ENCODE measurements at places on chromosomes 3 and 15.

GRCh38 chr3:191476066-191476772 lies 15.3 kb downstream of the PYDC2 start:
- no peak for DNase-seq

- no peak for DNase-seq
Observed at GRCh38 chr15:59339252-59339672, 33.4 kb downstream of the MYO1E start.

DNA sequence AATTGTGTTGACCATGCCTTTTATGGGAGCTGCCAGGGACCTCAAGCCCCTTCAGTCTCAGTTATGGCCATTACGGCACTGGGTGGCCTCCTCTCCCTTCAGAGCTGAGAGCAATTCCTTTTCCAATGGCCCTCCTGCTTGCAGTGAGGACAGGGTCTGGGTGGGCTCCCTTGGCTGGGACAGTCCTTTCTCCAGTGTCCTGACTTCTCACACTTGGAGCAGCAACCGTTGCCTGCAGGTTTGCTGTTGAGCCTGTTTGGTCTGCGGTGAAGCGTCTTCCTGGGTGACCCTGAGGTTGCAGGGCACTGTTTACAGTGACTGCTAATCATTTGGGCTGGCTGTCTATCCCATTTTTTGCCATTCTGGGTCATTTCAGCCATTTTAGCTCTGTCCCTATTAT lies 3.5 kb upstream of the CCDC80 start:
- no peak for DNase-seq

DNA sequence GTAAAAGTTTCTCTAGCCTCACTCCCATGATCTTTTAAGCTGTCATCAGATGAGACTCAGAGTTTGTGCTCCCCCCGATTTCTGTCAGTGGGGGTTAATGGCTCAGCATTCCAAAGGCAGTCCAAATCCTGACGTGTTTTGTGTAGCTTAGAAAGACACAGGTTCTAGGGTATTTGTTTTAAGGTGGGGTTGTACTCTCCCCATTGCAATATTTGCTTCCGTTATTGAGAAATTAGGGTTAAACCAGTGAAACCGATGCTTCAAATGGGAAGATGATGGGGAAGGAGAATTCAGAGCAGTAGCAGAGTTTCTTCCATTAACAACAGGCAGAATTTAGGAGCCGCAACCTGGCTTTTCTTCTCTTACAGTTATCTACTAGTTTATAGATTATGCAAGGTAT lies 3.4 kb downstream of the PIGB start:
- DNase-seq = peak; percentile 46

DNA sequence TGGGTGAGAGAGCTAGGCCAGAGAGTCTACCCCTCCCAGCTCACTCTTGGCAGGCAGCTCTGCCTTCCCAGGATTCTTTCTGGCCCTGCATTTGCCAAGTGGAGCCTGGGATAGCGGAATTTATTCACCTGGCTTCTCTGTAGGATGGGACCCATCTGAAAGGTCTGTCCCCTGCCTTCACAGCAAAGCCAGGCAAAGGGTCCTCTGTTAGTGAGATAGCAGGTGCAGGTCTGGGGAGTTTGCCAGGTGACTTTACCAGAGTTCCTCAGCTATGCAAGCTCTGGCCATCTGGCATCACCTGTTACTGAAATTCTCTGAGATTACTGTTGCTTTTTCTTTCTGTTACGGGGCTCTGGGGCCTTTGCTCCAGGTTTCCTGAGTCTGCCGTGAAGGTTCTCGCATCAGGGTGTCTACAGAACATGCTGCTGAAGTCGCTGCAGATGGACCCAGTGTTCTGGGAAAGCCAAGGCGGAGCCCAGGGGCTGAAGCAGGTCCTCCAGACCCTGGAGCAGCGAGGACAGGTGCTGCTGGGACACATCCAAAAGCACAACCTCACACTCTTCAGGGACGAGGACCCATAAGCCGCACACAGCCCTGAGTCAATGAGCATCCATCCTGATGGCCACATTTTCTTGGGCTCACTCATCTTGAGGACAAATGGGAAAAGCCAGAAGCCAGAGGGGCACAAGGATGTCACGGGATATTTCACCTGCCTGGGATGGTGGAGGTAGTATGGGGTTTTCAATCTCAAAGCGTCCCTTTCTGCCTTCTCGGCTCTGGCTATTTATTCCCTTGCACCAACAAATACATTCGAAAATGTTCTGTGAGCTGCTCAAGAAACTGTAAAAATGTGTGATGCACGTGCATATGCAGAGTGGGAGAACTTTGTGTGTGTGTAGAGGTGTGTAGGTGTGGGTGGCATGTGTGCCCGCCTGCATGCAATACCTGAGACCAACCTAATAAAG lies 49.8 kb downstream of the POMGNT2 start:
- DNase-seq = no peak

DNA sequence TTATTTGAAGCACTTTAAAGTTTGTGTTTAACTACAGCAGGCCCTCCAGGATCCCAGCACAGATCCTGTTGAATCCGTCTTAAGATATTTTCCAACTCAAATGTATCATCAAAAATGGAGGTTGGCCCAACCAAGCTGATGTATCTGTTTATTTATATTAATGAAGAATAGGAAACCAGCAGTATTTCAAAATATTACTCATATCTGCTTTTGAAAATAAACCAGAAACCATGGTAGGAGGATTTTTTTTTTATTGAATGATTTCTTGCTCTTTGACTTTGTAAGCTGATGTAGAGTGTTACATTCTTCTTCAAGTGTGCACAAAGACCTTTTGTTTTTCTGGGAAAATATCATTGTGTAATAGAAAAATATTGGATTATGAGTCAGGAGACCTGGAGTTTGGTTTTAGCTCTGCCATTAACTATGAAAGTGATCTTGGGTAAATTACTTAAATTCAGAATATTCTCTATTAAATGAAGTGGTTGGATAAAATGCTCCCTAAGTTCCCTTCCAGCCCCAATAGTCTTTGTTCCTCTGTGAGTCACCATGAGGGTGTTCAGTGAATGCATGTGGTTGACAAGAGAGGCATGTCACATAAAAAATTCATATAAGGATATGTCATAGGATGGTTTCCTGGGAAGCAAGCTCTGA lies 221.3 kb upstream of the GAP43 start:
- DNase-seq = no peak

DNA sequence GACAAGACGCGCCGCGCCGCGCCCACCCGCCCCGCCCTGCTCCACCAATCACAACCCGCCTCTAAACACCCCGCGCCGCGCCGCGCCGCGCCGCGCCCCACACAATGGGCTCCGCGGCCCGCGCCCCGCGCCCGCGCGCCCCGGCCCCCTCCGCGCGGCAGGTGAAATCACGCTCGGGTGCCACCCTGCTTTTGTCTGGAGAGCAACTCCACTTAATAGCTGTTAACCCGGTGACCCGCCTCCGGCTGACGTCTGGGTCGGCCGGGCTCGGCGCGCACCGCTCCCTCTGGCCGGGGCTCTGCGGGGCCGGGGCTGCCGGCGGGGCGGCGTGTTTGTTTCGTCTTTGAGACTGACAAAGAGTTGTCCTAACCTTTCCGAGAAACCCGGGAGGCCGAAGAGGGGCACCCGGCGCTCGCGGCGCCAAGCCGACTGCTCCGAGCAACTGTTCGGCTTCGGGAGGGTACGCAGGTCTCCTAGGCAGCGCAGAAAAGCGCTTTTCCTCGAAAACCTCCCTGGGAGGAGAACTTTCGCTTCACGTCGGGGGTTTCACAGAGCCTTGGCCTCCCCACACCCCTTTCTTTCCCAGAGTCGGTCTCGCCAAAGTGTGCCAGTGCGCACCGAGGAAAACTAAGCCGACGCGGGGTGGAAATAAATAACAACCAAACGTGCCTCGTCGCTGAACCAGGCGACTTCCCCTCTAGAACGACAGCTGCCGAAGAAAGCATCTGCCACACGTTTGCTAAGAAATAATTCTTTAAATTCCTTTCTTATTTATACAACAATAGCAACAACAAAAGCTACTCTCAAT lies 518.4 kb downstream of the FOXP1 start:
- no peak for DNase-seq

DNA sequence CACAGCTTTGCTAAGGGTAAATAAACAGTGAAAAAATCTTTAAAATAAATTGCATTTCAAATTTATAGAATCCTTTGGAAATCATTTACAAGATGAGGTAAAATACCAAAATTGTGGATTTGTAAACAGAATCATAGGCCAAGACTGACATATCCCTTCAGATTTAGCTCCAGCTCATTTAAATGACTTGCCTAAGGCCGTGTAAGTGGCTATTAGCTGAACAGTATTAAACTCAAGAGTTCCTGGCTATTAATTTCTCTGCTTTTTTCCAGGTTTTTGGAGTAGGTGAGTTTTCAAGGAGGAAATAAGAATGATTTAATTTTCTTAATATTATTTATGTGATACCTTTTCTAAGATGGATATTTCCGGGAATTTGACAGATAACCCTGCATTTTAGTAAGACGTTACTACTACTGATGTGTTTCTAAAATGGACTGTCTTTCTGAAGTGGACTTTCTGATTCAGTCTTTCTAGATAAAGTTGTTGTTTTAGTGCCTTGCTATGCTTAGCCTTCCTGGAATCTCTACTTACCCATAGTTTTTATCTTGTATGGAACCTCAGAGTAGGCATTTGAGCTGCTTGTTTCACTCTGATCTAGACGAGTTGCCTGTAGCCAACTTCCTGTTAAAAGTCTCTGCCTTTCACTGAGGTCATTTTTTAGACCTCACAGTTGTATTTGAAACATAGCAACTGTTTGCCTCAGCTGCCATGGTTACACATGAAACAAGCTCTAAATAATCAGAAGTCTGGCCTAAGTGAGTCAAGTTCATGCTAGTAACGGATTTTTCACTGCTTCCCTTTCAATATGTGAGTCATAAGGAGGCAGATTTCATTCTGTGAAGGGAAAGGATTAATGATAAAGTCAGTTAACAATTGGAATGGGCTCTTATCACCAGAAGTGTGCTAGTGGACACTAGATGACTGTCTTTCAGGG lies 127.0 kb downstream of the KLHL25 start:
- peak; percentile 83 for DNase-seq

GRCh38 chr3:61964566-61964965 lies 403.2 kb downstream of the PTPRG start:
- DNase-seq = no peak

DNA sequence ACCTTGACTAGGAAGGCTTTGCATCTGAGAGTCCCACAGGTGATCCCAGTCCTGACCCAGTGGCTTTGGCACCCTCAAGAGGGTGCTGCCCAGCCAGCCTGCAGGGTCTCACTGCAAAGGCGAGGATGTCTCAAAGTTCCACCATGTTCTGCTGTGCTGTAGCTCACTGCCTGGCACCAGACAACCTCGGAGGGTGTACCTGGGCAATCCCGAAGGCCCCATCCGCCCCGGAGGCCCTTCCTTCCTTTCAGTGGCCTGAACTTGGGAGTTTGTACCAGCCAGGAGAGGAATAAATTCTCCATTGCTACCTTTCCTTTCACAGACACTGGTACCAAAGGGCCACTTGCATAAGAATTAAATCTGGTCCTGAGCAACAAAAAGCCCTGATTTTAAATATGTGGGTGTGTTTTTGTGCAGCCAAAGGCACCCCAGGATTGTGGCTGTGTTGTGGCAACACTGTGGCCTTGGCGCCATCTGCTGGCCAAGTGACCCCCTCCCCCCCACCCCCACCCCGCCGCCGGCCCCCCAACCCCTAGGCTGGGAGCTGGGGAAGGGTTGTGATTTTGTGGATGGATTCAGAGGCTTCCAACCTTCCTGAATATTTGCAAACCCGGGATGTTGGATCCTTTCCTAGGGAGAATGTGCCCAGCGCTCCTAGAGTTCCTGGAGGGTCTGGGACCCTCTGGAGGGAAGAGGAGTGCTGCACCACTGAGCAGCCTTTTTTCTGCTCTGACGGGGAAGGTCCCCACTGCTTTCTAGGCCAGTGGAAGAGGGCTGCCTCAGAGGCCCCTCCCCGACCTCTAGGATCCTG lies 9.7 kb upstream of the PTPN23 start:
- no peak for DNase-seq

DNA sequence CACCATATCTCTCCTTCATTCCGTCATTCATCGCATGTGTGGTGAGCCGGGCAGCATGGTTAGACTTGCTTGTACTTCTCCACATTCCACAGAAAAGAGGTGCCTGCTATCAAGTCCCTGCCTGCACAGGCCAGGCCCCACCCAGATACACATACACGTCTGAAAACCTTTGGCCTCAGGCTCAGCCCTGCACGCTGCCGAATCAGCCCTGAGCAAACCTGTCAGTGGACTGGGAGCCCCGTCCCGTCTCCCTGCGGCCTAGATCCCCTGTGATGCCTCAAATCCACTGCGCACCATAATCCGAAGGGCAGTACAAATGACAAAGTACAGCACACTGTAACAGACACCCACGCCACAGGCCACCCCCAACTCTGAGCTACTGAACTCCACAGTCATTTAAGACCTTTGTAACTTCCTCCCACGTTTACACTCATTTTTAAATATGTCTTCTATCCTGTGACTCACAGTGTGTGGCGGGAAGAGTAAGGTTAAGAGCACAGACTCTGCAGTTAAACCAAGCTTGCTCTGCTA lies 67.1 kb downstream of the MB21D2 start:
- DNase-seq = no peak

GRCh38 chr15:35054380-35054779 lies 30.7 kb downstream of the NANOGP8 start:
- DNase-seq = no peak

- DNase-seq = no peak
Observed at GRCh38 chr3:48863122-48863521, 15.4 kb upstream of the PRKAR2A start.

DNA sequence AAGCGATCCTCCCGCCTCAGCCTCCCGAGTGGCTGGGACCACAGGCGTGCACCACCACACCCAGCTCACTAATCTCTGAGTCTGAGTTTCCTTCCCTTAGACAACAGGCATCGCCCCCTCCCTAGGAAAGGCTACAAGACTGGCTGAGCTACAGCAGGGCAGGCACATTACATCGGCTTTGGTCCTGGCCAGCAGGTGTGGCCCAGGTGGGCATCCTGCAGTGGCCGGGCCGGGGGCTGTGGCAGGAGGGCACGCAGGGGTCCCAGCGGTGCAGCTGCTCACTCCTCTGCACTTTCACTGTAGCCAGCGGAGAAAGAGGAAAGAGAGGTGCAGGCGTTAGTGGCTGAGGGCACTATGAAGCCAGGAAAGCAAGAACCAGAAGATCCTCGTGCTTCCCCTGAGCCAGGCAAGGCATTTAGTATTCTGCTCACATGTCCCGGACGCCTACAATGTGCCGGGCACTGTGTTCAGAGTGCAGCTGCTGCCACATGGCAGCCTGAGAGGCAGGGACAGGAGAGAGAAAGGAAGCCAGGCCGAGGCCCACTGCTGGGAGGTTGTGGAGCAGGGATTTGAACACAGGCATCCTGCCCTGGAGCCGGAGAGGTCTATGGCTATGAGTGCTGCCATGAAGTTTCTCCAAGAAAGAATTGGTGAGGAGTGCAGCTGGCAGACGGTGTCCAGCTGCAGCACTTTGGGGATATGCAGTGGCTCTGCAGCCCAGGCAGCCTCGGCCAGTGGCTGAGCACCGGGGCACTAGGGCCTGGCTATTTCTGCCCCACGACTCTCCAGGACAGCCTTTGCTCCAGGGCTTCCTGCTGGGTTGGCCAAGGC lies 22.3 kb downstream of the GRIP2 start:
- DNase-seq = no peak

GRCh38 chr3:107545680-107546120 lies 22.9 kb downstream of the BBX start:
- no peak for DNase-seq

GRCh38 chr3:192700885-192701284 lies 26.5 kb downstream of the FGF12 start:
- DNase-seq = no peak
